ENCODE measurements at places on chromosomes 6 and 20.
A peak's percentile ranks its signal among the peaks of the same experiment; 100 is the strongest.

DNA sequence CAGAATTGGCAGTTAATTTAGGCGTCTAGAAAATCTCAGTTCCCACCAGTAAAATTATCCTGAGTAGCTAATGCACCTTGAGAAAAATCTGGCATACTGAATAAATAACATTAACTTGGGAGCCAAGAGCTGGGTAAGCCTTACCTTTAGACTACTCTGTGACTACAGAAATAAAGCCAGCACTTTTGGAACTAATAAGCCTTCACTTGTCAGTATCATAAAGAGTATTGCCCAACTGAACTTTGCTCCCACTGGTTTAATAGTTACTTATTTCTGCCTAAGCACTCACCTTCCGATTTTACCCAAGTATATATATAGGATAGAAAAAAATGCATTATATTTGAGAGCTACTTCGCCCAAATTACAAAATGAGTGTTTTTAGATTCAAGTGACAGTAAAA lies 10.7 kb downstream of the FAM8A1 start:
- no peak for DNase-seq

DNA sequence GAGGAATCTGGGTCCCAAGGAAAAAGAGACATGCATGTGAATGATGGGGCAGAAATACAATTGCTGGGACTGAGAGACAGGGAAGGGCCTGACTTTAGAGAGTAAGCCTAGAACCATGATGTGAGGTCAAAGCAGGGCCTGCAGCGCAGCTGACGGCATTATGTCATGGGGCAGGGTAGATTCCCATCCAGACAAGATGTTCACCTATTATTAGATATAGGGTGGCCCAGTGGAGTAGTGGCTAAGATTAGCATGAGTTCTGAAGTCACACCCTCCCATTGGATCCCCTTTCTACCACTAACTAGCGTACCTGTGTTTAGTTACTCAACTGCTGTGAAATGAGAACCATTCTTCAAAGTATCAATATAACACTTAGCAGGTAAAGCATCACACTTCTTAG lies 39.6 kb downstream of the NDUFAF5 start:
- DNase-seq: peak; percentile 39

DNA sequence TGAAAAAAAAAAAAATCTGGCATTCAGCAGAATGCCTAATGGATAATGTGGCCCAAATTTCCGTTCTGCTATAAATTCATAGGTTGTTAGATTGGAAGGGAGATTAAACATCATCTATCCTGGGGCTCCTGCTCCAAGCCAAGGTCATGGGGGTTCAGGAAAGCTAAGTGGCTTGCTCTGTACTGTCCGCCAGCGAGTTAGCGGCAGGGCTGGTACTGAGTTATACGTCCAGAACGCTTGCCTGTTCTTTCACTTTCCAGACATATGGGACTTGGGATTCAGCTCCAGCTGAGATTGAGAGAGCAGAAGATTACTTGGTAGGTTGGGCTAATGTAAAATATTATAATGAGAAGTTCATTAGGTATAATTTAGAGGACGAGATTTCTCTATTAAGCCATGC lies 858 bp downstream of the RWDD1 start:
- peak; percentile 30 for DNase-seq

- DNase-seq: no peak
Observed at GRCh38 chr20:50273601-50274491, 83.2 kb downstream of the CEBPB start.

GRCh38 chr6:52543729-52544601 lies 32.9 kb downstream of the TRAM2 start:
- no peak for DNase-seq

GRCh38 chr6:45704056-45704800 lies 311.4 kb downstream of the CLIC5 start:
- DNase-seq: peak; percentile 71

All from myocyte (in vitro differentiated cells).